ENCODE measurements at places on chromosomes 6 and 20. TPM values are rescaled to one million over a fixed set of nuclear protein-coding genes. Genes with fewer than 3 reads are reported as not detected.

The SMIM29 gene
- total RNA-seq, result 28.3 TPM

DNA sequence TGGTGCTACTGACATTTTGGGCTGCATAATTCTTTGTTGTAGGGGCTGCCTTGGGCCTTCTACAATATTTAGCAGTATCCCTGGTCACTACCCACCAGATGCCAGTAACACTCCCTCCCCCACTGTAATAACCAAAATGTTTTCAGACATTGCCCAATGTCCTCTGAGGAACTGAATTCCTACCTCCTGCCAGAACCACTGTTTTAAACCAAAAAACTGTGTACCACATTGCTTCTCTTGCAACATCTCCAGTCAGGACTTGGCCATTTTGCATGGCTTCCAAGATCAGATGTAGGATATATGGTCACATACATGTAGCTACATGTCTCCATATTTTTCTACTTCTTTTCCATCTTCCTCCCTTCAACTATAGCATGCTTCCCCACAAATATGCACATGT is 97.4 kb upstream of the IFNGR1 start:
- DNase-seq, result no peak

GRCh38 chr6:133834472-133835170 is 54.3 kb upstream of the TCF21 start:
- no peak for DNase-seq

The HAO1 gene
- not detected for total RNA-seq

The BTNL2 gene
- not detected for total RNA-seq

DNA sequence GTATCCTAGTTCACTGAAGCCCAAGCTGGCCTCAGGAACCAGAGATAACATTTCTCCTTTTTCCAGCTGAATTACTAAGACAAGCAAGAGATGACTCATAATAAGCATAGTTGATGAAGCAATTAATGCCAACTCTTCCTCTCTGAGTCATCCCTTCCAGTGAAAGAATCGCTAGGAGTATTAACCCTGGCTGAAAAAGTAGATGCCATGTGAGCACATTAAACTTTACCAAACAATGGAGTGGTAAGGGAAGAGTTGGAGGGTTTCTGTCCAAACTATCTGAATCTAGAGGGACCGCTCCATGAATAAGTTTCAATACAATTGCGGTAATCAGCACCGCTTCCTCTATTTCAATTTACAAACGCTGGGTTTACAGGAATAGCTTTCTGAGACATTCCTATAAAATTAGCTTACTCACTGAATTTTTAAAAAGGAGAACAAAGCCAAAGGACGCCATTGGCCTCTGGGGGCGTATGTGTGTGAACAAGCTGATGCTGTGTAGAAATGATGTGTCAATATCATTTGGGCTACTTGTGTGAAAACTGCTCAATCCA is 48.3 kb downstream of the ATXN1 start:
- no peak for DNase-seq
